ENCODE measurements at places on chromosomes 6 and 20. TPM values are rescaled to one million over a fixed set of nuclear protein-coding genes. Genes with fewer than 3 reads are reported as not detected.

Gene PRRT1
- 0.27 TPM for polyA plus RNA-seq

- DNase-seq, result no peak
These were observed 120.9 kb downstream of the ANKRD60 start for GRCh38 chr20:58107533-58107932.

DNA sequence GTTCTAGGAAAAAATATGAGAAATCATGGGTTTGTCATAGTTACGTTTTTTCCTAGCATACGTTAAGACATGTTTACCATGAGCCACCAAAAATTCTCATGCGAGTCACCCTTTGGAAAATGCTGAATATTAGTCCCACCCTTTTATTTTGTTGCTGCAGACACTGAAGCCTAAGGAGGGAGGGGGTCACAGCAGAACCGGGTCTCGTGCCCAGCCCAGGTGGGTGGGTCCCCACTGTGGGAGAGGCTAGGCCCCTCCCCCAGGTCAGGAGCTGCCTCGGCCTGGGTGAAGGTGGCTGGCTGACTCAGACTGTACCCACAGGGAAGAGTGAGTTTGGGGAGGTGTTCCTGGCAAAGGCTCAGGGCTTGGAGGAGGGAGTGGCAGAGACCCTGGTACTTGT is 26.2 kb upstream of the SRF start:
- DNase-seq, result no peak

DNA sequence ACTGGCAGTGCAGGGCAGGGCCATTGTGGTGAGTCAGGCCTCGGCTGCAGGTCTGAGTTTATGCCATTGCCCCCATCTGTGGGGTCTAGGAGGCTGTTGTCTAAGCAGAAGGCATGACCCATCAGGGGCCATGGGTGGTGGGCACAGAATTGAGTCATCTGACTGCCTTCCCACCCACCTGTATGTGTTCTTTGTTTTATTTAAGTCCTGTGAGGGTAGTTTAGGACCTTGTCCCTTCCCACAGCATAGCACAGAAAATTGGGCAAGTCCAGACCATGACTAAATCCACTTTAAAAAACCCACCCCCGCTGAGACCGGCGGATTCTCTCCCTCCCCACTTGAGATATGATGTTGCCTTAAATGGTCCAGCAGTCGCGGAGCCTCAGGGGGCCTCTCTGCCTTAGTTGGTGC is 40.3 kb downstream of the ERMARD start:
- DNase-seq, result no peak

DNA sequence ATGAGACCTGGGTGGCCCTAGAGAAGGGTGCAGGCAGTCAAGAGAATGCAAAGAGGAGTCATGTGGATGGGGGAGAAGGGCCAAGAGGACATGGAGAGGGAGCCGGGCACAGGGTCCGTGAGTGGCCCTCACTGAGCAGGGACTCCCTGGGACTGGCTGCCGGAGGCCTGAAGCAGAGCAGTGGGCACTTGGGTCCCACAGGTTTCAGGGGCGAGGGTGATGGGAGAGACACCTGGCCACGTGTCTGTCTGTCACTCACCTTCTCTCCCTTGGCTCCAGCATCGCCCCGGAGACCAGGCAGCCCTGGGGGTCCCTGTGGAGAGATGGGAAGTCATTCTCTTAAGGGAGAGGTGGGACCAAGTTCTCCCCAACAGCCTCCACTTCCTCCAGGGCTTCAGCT is 25.5 kb downstream of the COL11A2 start:
- DNase-seq, result no peak

Data from AG04450 (cell line).